Right cardiac atrium (tissue), 5 donors: ENCODE measurements at places on chromosomes 6 and 20. TPM values are rescaled to one million over a fixed set of nuclear protein-coding genes. Genes with fewer than 3 reads are reported as not detected.

ASIP gene
- total RNA-seq: 2.8 TPM

- DNase-seq: no peak
Measured at GRCh38 chr20:38812709-38813573, 7.4 kb downstream of the PPP1R16B start.

DNA sequence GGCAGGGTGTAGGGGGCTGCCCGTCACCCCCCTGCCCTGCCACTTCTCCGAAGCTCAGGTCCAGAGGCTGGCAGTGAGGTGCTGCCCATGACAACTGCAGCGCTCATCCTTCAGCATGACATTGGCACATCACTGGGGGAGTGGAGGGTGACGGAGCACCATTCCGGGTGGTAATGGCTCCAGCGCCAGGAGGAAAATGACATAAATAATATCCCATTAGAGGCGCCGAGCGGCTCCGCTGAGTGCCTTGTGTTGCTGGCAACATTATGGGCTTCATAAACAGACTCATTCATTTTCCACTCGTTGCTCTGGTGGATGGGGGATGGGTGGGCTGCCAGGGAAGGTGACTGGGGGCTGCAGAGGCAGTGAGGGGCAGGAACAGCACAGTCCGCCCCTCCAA, 56.9 kb upstream of the CTNNBL1 start:
- no peak for DNase-seq

DNA sequence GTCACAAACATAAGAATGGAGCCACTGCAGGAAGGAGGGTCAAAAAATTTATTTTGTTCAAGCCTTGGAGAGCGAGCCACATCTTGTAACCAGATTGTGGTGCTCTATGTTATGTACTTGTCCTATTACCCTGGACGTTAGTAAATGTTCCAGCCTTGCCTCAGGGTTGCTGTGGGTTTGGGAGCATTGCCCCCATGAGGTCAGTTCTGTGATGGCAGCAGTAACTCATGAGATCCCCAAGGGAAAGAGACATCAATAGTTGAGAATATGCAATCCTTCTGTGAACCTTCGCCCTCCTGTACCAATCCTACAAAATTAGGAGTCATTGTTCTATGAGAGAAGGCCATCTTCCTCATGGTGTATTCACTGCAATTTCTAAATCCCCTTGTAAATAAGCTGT, 16.4 kb upstream of the CFAP206 start:
- no peak for DNase-seq

SLC22A2 gene
- not detected for total RNA-seq

PGC gene
- total RNA-seq: 0.42 TPM

DNA sequence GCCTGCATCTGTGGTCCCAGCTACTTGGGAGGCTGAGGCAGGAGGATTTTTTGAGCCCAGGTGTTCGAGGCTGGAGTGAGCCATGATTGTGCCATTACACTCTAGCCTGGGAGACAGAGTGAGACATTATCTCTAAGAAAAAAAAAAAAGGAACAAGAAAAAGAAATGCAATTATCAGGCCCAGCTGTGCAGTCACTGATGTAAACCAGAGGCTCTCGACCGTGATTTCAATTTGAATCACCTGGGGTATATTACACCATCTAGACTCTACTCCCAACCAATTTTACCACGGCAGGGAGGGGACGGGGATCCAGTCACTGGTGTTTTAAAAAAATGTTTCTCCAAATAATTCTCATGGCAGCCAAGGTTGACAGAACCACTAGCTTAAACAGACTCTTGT, 48.8 kb upstream of the NKX2-2 start:
- no peak for DNase-seq

ELOVL2 gene
- 1.1 TPM for total RNA-seq

DNA sequence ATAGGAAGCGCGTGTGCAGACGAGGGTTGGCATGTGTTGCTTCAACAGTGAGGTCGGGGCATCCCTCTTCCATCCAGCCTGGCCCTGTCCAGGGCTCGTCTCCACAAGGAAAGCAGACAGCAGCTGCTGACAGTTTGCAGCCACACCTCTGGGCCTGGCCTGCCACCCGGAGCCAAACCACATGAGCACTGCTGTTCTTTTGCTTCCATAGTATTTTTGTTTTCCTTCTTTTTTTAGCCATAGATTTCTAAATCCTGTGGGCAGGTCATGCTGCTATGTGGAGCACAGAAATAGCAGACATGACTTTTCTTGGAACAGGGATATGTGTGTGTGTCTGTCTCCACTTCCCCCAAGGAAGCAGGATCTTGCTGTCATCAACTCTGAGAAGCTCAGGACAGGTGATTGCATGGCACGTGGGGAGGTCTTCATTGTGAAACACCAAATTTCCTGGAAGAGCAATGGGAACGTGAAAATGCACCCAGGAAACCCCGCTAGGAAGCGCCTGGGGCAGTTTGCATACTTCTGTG, 167.4 kb downstream of the DTNBP1 start:
- peak; percentile 81 for DNase-seq

GRCh38 chr6:2771079-2771478, 5.9 kb downstream of the WRNIP1 start:
- DNase-seq: no peak

DNA sequence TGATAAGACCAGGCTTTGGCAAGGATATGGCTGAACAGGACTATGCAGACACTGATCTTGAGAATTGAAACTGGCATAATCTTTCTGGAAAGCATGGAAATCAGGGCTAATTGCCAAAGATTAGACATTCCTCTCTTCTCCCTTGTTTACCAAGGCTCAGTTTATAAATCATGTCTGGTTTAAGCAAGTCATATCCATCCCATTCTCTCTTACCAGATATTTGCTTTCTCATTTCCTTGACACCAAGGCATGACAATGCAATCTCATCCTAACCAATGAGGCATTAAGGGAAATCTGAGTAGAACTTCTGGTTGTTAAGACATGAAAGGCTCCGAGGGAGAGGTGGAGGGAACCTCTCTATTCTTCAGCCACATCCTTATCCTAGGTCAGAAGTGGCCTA, 110.3 kb upstream of the CEP85L start:
- no peak for DNase-seq

NKX2-2 gene
- total RNA-seq: not detected

KHDRBS2 gene
- not detected for total RNA-seq

- no peak for DNase-seq
Measured at GRCh38 chr6:139790527-139790926, 416.1 kb upstream of the CITED2 start.

HTR1B gene
- total RNA-seq: not detected

- DNase-seq: no peak
Measured at GRCh38 chr6:156727715-156728385, 49.3 kb upstream of the ARID1B start.

SULF2 gene
- 59.1 TPM for total RNA-seq

GRCh38 chr6:89939144-89939543, 44.9 kb downstream of the GJA10 start:
- no peak for DNase-seq

- DNase-seq: no peak
Measured at GRCh38 chr6:64040113-64040512, 404.5 kb downstream of the PHF3 start.

- DNase-seq: peak; percentile 91
Measured at GRCh38 chr6:73521351-73521985, 636 bp upstream of the EEF1A1 start.

DNA sequence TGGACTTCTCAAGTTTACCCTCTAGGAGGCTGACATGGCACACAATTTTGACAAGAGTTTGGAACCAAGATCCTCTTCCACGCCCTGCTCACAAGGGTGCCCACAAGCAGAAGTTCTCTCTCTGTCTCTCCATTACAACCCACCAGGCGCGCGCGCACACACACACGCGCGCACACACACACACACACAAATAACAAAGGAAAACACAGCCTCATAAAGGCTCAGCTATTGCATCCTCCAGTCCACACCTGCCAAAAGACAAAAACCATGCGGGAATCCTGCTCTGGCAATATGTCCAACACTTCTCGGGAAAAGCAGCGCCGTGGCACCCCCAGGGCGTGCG, 870 bp downstream of the PAK5 start:
- DNase-seq: no peak

LY6G6D gene
- total RNA-seq: not detected

- no peak for DNase-seq
Measured at GRCh38 chr20:32356622-32357374, 1.3 kb upstream of the ASXL1 start.
